Activated T-cell treated with anti-CD3 and anti-CD28 coated beads for 24 hours (primary cell): ENCODE measurements at places on chromosomes 2 and 18.

DNA sequence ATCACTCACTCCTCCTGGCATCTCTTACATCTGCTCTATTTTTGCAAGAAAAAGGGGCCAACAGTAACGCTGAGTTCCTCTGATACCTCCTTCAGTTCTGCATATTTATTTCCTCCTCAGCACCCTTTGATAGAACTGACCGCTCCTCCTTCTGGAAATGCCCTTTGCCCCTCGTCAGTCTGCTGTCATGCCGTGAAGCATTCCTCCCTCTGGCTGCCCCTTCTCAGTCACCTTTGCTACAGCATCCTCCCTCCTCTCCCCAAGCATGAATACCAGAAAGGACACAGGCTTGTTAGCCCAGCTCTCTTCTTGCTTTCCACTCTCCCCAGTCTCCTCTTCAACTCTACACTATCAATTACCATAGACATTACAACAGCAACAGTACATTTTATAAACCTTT, 135.4 kb downstream of the NBAS start:
- DNase-seq: no peak

DNA sequence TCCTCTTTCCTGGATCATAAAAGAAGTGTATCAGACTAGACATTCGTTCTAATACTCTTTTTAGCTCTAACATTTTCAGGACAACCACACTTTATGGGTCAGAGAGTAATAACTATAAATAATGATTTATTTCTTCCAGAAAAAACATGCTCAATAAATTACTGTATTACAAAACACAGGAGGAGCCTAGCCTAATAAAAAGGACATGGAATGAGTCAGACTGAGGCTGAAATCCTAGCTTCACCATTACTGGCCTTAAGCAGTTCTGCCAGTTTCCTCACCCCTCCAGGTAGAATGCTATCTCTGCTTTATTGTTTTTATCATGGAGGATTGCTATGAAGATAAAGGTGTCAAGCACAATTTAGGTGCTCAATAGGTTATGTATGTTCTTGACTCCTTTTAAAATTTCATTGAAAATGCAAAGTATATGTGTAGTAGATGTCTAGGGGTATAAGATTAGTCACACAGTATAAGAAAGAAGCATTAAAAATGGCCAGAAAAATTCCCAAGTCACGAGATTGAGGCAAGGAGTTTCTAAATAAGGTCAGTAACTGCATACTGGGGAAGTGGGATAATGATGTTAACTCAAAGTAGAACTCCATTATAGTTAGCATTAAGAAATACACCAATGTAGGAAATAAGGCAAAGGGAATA, 105.5 kb upstream of the NEUROD1 start:
- DNase-seq: no peak

DNA sequence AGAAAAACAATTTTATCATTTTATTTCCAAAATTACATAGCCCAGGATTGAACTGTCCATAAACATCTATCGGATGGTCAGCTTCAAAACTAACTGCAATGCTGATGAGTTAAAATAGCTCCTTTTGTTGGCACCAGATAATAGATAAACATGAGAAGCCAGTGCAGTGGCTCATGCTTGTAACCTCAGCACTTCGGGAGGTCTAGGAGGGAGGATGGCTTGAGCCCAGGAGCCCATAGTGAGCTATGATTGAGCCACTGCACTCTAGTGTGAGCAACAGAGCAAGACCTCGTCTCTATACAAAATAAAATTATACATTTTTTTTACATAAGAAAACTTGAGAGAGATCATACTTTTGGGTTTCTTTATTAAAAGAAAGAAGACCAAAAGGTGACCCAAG, 34.6 kb upstream of the IMPA2 start:
- DNase-seq: no peak

DNA sequence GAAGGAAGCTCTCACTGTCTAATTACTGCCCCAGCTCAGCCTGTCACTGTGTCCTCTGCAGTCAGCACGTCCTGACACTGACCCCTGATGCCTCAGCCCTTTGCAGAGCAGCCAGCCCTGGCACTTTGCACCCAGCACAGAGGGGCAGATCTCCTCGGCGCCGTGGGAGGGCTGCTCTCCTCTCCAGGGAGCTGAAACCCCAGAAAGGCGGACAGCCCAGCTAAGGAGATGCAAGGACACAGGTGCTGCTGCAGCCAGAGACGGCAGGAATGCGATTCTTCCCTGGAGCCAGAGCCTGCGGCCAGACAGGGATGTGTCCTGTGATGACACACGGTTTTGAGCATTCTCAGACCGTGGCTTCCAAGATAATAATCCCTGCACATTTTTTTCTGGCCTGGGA, 34.5 kb upstream of the SIX3 start:
- DNase-seq: no peak

DNA sequence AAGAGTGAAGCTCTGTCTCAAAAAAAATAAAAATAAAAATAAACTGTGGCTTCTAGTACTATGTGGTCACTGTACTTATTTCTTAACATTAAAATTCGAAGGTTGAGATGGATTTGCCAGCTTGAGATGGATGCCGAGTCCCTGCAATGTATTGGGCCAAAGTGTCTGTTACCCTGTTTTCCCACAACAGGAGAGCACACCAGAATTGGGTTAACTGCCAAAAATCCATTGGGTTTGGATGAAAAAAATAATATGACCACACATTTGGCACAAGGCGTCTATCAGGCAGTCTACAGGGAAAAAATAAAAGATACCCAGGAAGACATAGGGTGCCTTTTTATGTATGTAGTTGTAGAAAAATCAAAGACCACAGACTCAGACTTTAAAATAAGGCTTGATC, 19.2 kb upstream of the MAPRE3 start:
- DNase-seq: no peak

DNA sequence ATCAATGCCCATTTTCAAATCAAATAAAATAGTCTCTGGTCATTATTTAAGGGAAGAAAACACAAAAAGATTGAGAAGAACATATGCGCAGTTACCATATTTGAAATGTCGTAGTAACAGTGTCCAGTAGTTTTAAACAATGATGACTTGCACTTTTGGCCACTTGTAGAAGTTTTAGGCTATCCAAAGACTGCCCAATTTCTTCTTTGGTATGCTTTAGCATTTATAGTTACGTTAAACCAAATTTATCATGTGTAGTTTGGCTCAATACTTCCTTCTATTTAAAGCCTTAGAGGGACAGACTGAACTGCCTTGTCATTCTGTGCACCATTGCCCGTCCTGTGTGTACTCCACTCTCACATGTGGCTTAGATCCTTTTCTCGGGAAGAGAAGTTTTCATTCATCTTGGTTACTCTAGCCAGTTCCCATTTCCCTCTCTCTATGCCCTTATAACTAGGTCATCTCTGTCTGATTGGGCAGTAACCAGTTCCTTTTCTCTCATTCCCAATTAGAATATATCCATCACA, 84.8 kb upstream of the TTN start:
- DNase-seq: no peak

- DNase-seq: no peak
These were observed 210.3 kb downstream of the VAPA start for GRCh38 chr18:10124071-10124470.

DNA sequence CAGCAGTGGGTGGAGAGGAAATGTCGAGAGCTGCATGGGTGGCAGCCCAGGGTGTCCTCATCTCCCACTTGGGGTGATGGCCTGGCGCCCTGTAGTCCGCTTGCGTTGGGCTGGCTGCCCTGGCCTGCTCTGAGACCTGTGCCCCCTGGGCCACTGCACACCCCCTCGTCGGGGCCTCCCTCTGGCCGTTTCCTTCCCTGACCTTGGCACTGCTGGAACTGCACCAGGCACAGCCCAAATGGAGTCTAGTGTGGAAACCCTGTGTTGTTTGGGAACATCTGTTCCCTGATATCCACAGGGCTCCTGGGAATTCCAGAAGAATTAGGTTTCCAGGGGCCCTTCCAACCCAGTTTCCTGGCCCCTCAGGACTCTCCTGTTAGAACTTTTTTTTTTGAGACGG, 13.9 kb downstream of the EFHD1 start:
- DNase-seq: no peak

- no peak for DNase-seq
These were observed 66.0 kb downstream of the PAX3 start for GRCh38 chr2:222232839-222233238.

DNA sequence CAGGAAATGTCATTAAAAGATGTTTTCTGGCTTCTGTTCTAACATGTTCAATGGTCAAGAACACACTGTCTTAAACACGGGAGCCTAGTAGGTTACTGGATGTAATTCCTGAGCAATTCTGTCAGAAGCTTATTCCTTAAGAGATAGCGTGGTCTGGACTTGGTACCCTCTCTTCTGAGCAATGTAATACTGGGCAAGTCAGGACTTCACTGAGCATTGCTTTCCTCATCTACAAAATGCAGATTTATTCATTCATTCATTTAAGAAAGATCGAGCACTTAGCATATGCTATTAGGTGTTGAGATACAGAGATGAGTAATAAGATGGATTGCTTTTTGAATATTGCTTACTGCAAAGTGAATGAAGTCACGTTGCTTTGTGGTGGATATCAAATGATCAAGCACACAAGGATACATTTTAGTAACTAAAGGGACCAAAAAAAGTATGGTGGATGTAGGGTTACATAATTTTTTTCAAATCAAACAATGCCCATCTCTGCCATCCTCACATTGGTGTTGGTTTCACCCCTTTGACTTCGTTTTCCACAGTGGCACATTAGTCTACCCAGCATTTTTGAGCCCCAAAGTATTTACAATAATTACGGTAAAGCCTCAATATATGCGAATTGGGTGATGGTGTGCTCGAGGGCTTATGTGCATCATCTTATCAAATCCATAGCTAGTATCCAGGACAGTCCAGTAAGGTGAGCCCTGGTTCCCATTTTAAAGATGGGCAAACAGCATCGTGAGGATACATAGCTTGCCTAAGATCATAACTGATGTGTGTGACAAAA, 65.3 kb downstream of the ZC3H6 start:
- DNase-seq: no peak

GRCh38 chr2:172108587-172108930, 5.9 kb upstream of the DLX2 start:
- DNase-seq: no peak

- DNase-seq: no peak
These were observed 90.1 kb downstream of the NFATC1 start for GRCh38 chr18:79485788-79486355.

DNA sequence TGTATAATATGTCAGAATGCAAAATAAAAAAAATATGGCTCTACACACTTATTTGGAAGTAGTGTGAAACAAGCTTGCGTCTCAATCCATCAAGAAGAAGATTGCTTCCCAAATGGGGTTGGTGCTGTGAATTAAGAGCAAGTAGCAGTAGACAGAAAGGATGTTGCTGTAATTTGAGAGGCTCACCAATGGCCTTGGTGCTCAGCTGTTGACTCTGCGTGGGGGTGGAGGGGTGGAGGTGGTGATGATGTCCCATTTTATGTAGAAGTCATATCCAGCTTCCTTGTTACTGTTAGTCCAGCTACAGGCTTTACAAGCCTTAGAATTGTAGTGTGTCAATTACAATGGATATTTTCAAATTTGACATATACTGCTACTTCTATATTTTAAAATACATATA, 223.4 kb upstream of the RND3 start:
- no peak for DNase-seq

DNA sequence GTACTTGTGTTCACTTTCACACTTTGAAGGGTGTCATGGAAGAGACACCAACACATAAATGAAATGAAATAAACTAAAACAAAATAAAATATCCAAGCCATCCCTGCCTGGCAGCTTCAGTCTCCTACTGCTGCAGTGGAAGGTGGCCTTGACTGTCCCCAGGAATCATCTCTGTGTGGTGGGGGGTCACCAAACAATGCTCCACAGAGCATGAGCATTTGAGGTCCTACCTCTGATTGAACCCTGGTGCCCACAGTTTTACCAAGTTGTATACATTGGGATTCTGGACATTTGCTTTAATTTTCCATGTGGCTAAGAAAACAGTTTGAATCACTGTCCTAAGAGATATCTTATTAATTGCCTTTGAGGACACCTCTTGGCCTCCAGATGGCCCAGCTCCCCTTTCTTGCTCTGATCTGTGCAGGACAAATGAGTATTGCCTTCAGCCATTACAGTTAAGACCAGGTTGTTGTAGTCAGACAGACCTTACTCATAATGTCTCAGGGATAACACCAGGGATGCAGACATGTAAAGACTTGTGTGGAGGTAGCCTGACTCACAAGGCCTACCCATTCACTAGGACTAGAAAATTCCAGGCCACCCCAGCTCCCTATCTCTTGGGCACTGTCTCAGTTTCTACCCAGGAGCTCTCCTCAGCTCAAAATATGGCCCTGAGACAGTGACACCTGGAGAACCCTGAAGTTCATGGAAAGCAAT, 195.0 kb downstream of the MYCN start:
- no peak for DNase-seq

- DNase-seq: no peak
These were observed 726.0 kb upstream of the RAB6C start for GRCh38 chr2:129253461-129253812.

DNA sequence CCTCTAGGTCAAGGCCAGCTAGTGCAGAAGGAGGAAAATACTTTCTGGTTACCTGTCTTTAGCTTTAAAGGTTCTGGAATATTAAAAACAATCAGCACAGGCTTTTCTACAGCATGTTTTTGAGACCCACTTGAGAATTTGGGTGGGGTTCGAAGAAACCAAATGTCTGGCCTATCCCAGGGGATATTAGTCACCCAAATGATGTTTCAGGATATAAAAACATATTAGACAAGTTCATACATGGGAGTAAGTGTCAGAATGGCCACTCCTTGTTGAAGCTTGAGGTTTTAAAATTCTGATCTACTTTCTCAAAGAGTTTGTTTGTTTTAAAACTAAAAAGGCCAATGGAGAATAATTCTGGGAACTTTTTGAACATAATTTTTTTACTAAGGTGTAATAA, 158.6 kb upstream of the DLX2 start:
- no peak for DNase-seq

- no peak for DNase-seq
These were observed 37.3 kb downstream of the CYP27C1 start for GRCh38 chr2:127182626-127183458.

- no peak for DNase-seq
These were observed 75.6 kb upstream of the CERS6 start for GRCh38 chr2:168380500-168380899.

GRCh38 chr2:158905784-158906183, 62.7 kb upstream of the TANC1 start:
- no peak for DNase-seq

DNA sequence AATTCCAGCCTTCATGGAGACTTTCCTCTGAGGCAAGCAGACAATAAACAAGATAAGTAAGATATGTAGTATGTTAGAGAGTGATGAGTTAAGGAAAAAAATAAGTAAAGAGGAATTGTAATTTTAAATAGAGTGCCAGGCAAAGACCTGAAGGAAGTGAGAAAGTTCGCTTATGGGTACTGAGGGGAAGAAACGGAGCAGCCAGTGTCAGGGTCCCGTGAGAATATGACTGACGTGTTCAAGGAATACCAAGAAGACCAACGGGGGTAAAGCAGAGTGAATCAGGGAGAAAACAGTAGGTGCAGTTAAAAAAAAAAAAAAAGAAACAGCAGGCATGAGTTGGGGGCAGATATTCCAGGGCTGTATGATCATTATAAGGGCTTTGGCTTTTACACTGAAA, 45.1 kb downstream of the ARHGEF33 start:
- DNase-seq: no peak

DNA sequence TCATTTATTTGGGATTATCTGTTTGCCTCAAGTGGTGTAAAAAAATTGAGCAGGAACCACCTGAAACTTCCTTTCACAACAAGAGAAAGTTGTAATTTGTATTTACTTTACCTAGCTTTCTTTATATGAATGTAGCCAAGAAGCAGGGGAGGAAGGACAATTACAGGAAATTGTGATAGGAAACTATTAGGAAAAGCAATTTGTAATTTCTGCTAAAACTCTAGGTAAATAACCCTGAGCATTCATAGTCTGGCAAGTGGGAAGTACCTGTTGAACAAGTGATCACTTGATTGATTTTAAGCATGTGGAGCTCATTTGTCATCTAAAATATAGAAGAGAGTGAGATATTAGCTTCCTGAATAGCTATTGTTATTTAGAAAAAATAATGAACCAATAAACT, 5.0 kb downstream of the TFPI start:
- DNase-seq: no peak
